ENCODE measurements at places on chromosomes 1 and 21. TPM values are rescaled to one million over a fixed set of nuclear protein-coding genes. Genes with fewer than 3 reads are reported as not detected.

DNA sequence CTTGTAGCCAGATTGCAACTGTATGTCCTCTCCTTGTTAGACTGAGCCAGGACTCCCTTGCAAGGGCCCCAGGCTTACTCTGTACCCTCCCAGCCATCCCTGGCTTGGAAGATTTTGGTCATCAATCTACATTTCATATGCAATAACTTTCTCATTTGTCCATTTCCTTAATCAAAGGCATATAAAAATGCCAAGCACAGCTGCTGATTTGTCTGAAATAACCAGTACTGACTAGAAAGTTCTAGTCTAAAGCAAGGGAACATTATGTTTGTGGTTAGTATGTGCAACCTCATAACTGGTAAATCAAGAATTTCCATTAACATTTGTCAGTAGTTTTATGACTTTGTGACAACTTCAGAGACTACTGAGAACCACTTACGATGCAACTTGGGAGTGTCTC lies 370.2 kb downstream of the ST6GALNAC3 start:
- no peak overlapping the region for H3K4me3 ChIP-seq
- no peaks in the 10 kb centered on the region for H3K4me1 ChIP-seq
- H3K36me3 ChIP-seq: no peaks in the 10 kb centered on the region
- no peak overlapping the region for H3K27ac ChIP-seq
- DNase-seq: no peak

GRCh38 chr1:111204201-111204982 lies 3.9 kb upstream of the DENND2D start:
- peaks cover 24% of the 10 kb centered on the region for H3K36me3 ChIP-seq
- H3K4me1 ChIP-seq: peaks cover 75% of the 10 kb centered on the region
- peak overlapping the region; percentile 100 for H3K4me3 ChIP-seq
- DNase-seq: peak; percentile 72

GRCh38 chr1:107934578-107934977 lies 30.4 kb downstream of the VAV3 start:
- H3K36me3 ChIP-seq: no peaks in the 10 kb centered on the region
- no peak overlapping the region for H3K4me3 ChIP-seq
- H3K4me1 ChIP-seq: peaks cover 33% of the 10 kb centered on the region
- no peak for DNase-seq

DNA sequence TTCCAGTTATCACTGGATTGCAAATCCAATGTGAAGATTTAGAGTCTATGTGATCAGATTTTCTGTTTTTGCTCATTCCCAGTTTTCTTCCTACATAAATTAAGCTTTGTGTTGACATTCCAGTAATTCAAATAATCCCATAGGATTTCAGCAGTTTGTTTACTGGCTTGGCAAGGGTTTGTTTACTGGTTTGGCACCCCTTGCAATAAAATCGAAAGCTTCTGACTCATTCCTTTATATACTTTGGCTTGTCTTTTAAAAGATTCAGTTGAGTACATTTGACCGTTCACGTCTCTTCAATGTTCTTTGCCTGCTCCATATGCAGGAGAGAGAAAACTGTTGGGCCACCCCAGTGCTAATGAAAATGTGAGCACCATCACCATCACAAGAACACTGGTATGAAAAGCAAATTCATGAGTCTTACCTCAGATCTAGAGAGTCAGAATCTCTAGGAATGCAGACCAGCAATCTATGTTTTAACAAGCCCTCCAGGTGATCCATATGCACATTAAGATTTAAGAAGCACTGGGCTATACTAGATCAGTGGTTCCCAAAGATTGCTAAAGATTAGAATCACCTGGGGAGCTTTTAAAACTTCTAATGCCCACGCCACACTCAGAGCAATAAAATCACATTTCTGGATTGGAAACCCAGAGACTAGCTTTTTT lies 32.8 kb downstream of the ZC3H11B start:
- H3K36me3 ChIP-seq: no peaks in the 10 kb centered on the region
- no peak for DNase-seq
- no peaks in the 10 kb centered on the region for H3K27me3 ChIP-seq

The PLEKHG5 gene
- 1.8 TPM for total RNA-seq

DNA sequence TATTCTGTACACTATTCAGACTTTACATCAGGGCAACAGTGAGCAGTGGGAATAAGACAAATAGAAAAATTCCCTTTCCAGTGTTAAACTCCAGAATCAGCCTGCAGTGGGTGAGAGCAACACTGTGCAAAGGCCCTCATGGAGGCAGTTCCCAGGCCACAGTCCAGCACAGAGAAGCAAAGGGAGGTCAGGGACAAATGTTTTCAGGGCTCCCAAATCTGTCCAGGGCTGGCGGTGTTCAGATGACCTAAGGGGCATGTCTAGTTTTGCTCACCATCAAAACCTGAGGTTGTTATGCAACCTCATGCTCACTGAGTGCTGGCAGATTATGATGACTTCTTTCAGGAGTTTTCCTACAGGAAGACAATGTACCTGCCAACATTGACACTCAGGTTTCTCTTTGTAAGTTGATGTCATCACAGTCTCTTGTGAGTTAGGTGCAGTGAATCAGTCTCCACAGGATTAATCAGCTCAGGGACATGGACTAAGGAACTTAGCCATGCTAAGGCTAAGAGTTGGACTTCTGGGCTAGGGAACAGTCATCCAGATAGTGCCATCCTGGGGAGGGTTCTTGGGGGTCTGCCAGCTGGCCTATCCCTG lies 3.6 kb upstream of the LCE5A start:
- no peaks in the 10 kb centered on the region for H3K36me3 ChIP-seq
- no peak overlapping the region for H3K27ac ChIP-seq
- peaks cover 22% of the 10 kb centered on the region for H3K27me3 ChIP-seq
- H3K4me3 ChIP-seq: no peak overlapping the region

The C8B gene
- total RNA-seq: not detected

DNA sequence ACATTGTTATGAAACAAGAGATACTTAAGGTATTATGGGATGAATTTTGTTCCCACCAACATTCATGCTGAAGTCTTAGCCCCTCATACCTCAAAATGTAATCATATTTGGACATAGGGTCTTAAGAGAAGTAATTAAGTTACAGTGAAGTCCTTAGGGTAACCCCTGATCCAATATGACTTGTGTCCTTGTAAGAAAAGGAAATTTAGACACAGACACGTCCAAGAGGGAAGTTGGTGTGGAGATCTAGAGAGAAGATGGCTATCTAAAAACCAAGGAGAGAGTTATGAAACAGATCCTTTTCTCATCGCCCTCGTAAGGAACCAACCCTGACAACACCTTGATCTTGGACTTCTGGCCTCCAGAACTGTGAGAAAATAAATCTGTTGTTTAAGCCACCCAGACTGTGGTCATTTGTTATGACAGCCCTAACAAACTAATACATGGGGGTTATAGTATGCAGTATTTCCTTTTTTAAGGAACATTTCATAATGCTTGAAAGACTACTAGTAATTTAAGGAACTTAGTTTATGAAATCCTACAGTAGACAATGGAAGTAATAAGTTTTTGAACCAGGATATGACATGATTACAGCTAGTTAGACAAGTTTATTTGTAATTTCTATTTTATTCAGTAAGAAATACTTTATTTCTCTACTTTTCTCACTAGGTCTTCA lies 875.5 kb upstream of the ADGRL2 start:
- no peak overlapping the region for H3K4me3 ChIP-seq
- H3K27me3 ChIP-seq: no peaks in the 10 kb centered on the region
- no peaks in the 10 kb centered on the region for H3K36me3 ChIP-seq
- no peak overlapping the region for H3K27ac ChIP-seq
- H3K4me1 ChIP-seq: no peaks in the 10 kb centered on the region

GRCh38 chr1:46616277-46617107 lies at the start of gene MOB3C:
Gene MOB3C, minus strand, starts transcription at chr1:46616811. Its CDS starts 3,490 bp downstream, at chr1:46613321.
- no peaks in the 10 kb centered on the region for H3K27me3 ChIP-seq
- peak; percentile 66 for DNase-seq
- H3K4me1 ChIP-seq: peaks cover 48% of the 10 kb centered on the region
- peak within 1 kb of the TSS; percentile 92 for H3K4me3 ChIP-seq
- peaks cover 7% of the 10 kb centered on the region for H3K36me3 ChIP-seq

DNA sequence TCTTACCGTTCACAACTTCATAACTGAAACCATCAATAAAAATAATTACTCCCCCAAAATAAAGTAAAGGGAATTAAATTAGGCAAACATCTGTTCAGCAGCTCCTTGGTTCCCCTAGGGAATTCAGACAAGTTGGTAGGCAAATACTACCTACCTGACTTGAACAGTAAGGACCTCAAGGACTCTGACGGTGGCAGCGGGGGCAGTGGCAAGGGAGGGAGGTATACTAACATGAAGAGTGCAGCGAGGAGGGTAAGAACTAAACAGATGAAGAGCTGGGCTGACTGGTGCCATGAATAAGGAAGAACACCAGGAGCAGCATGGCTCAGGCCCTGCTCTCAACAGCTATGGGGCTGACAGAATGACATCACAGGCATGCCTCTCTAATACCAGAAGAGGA lies 33.1 kb downstream of the MTOR start:
- peaks cover 26% of the 10 kb centered on the region for H3K4me1 ChIP-seq
- no peak overlapping the region for H3K27ac ChIP-seq
- no peak for DNase-seq
- no peaks in the 10 kb centered on the region for H3K27me3 ChIP-seq

The KLHL12 gene
- total RNA-seq: 31.5 TPM

- H3K27me3 ChIP-seq: no peaks in the 10 kb centered on the region
- DNase-seq: no peak
- no peaks in the 10 kb centered on the region for H3K36me3 ChIP-seq
- no peak overlapping the region for H3K4me3 ChIP-seq
- no peaks in the 10 kb centered on the region for H3K4me1 ChIP-seq
- no peak overlapping the region for H3K27ac ChIP-seq
These were observed 182.6 kb upstream of the LYPLAL1 start for GRCh38 chr1:218991089-218991488.

The CELF3 gene
- not detected for total RNA-seq

- no peak for DNase-seq
- H3K4me1 ChIP-seq: no peaks in the 10 kb centered on the region
- no peaks in the 10 kb centered on the region for H3K27me3 ChIP-seq
- no peaks in the 10 kb centered on the region for H3K36me3 ChIP-seq
- no peak overlapping the region for H3K27ac ChIP-seq
These were observed 247.0 kb downstream of the KCNT2 start for GRCh38 chr1:196361112-196361714.

GRCh38 chr1:58456470-58456869 lies 90.1 kb downstream of the OMA1 start:
- no peak overlapping the region for H3K4me3 ChIP-seq
- no peaks in the 10 kb centered on the region for H3K27me3 ChIP-seq
- no peak overlapping the region for H3K27ac ChIP-seq
- no peak for DNase-seq
- H3K4me1 ChIP-seq: no peaks in the 10 kb centered on the region

DNA sequence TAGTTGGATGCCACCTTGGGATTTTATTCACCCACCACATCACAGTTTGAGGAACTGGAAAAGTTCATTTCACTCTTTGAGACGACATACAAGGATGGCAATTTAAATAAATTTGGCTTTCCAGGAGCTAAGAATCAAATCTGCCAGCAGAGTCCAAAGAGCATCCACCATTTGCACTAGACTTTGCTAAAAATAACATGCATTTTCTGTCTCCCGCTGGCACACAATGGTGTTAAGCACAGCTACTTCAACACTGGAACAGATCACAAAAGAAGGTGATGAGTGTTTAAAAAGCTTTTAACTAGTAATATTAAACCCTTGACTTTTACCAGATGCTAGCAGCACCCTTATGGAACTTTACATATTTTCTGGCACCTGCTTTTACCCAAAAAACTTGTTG lies 44.6 kb downstream of the MAEL start:
- H3K4me1 ChIP-seq: no peaks in the 10 kb centered on the region
- H3K27ac ChIP-seq: no peak overlapping the region
- H3K27me3 ChIP-seq: peaks cover 6% of the 10 kb centered on the region
- DNase-seq: no peak

- no peak overlapping the region for H3K27ac ChIP-seq
- peaks cover 31% of the 10 kb centered on the region for H3K4me1 ChIP-seq
- no peaks in the 10 kb centered on the region for H3K36me3 ChIP-seq
- H3K4me3 ChIP-seq: no peak overlapping the region
These were observed 19.3 kb downstream of the SPEN start for GRCh38 chr1:15866721-15867201.

The TIAM1 gene
- 59.1 TPM for total RNA-seq

The VWA5B1 gene
- total RNA-seq: 0.15 TPM

GRCh38 chr1:113940365-113941244 lies 11.5 kb downstream of the HIPK1 start:
- H3K27me3 ChIP-seq: no peaks in the 10 kb centered on the region
- peaks cover 63% of the 10 kb centered on the region for H3K36me3 ChIP-seq
- DNase-seq: peak; percentile 51
- H3K4me1 ChIP-seq: peaks cover 77% of the 10 kb centered on the region
- H3K27ac ChIP-seq: peak overlapping the region; percentile 87

- no peaks in the 10 kb centered on the region for H3K27me3 ChIP-seq
- H3K4me3 ChIP-seq: no peak overlapping the region
- H3K36me3 ChIP-seq: no peaks in the 10 kb centered on the region
- peaks cover 2% of the 10 kb centered on the region for H3K4me1 ChIP-seq
- H3K27ac ChIP-seq: no peak overlapping the region
These were observed 60.1 kb downstream of the PRKCZ start for GRCh38 chr1:2110191-2110737.

- peaks cover 26% of the 10 kb centered on the region for H3K4me1 ChIP-seq
- H3K4me3 ChIP-seq: peak overlapping the region; percentile 18
- DNase-seq: peak; percentile 71
- peaks cover 8% of the 10 kb centered on the region for H3K36me3 ChIP-seq
- H3K27me3 ChIP-seq: no peaks in the 10 kb centered on the region
These were observed 36.2 kb downstream of the UBE2G2 start for GRCh38 chr21:44765231-44766013.

The SHE gene
- not detected for total RNA-seq

The SPRR2F gene
- total RNA-seq: not detected

GRCh38 chr1:93588206-93588605 lies 93.4 kb downstream of the BCAR3 start:
- no peak for DNase-seq
- H3K27me3 ChIP-seq: no peaks in the 10 kb centered on the region
- H3K27ac ChIP-seq: no peak overlapping the region

The IVNS1ABP gene
- 89.9 TPM for total RNA-seq

GRCh38 chr1:119662034-119662437 lies 14.0 kb upstream of the ZNF697 start:
- no peak overlapping the region for H3K27ac ChIP-seq
- DNase-seq: no peak
- H3K27me3 ChIP-seq: peaks cover 25% of the 10 kb centered on the region
- H3K4me1 ChIP-seq: peaks cover 4% of the 10 kb centered on the region

DNA sequence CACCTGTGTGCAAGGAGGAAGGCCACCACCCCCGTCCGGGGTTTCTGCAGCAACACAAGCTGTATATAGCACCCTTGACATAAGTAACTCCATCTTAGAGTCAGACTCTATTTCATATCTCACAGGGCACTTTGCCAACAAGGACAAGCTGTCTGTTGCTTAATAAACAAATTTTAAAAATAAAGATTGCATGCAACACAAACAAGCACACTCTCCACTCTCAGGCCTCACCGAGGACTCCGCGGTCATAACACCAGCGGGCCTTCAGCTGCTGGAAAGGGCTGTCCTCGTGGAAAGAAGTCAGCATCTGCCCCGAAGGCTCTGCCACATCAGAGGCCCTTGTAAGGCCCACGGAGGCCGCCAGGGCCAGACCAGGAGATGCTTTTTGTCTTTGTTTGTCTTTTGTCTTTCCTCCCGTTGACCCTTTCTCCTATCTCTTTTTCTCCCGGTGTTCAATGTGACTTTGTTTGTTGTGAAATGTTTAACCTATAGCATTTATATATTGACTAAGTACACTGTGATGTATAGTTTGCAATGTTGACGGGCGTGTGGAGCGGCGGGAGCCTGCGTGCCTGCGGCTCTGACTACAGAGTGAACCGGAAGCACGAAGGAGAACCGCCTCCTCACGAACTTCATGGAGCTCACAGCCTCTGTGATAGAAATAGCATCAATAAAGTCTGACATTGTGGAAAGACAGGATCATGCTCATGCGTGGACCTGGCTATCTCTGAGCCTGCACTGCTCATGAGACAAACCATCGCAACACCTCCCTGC lies 24.1 kb downstream of the MEGF6 start:
- H3K4me1 ChIP-seq: no peaks in the 10 kb centered on the region
- H3K27ac ChIP-seq: no peak overlapping the region
- no peaks in the 10 kb centered on the region for H3K36me3 ChIP-seq
- no peaks in the 10 kb centered on the region for H3K27me3 ChIP-seq

Measured in activated CD4-positive, alpha-beta T cell treated with anti-CD3 and anti-CD28 coated beads, Interleukin-2, amount 10 ng/mL, durations not matched to agents 7 days and 5 days (primary cell).